ENCODE measurements at places on chromosomes 6 and 20.
A peak's percentile ranks its signal among the peaks of the same experiment; 100 is the strongest.

DNA sequence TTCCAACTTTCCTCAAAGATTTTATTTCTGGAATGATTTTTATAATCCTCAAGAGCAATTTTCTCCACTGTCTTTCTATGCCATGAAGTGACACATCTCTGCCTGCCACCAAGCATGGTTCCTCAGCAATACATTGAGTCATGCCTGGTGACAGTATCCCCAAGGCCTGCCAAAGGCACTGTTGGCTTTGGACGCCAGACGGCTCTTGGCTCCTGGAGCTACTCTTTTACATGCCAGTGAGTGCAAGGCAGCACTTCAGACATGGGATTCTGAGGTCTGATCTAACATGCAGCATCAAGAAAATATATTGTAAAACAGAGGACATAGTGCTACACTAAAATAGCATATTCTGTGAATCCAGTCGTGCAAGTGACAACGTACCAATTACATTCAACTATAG lies 20.1 kb upstream of the PLEKHG1 start:
- DNase-seq, result no peak

GRCh38 chr20:3572151-3572550 lies 91.0 kb downstream of the GFRA4 start:
- DNase-seq, result no peak

GRCh38 chr6:131519670-131520436 lies 53.2 kb upstream of the ARG1 start:
- no peak for DNase-seq

- no peak for DNase-seq
These were observed 56.5 kb downstream of the ANKRD60 start for GRCh38 chr20:58171796-58172425.

DNA sequence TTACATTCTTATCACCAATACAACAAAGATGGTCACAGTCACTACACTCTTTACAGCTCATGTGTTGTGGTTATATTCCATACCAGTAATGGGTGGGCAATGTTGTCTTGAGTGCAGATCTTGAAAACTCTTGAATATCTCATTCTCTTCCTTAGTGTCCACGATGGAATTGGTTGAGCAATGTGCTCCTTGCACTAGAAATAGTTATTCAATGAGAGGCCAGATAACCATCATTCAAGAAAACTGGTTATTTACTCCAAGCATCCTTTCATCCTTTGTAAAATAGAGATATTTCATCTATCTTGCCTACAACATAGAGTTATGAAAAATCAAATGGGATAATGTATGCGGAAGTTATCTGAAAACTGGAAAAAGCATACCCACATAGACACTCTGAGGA lies 215.9 kb downstream of the ARHGAP18 start:
- DNase-seq, result no peak

GRCh38 chr6:604579-604978 lies 52.3 kb downstream of the HUS1B start:
- no peak for DNase-seq

DNA sequence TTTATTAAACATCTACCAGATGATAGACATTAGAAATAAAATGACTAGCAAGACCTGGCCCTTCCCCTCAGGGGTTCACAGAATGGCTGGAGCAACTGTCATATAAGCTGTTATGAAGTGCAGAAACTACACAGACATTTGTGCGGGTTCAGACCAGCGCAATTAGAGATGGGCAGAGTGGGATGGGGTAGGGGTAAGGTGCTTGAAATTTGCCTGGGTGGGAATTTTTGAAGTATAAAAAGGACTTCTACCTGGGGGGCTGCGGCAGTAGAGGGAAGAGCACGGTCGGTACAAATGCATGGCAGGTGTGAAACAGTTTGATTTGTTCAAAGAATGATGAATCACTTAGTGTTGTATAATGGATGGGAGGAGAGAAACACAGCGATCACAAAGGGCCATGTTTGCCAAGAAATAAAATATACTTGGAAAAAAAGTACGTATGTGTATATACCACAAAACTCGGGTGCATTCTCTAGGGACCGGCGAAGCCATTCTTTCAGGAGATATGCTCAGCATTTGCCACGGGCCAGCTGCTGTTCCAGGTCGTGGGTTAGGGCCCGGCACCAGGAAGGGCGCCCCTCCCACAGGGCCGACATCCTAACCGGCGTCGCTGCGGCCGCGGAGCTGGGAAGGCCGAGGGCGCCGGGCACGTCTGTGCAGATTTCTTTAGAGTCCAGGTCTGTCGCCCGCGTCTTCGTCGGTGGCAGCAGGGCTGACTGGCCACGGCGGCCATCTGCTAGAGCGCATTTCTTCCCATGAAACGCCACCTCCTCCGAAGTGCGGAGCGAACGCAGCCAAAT lies 809 bp upstream of the NOL7 start:
- no peak for DNase-seq

DNA sequence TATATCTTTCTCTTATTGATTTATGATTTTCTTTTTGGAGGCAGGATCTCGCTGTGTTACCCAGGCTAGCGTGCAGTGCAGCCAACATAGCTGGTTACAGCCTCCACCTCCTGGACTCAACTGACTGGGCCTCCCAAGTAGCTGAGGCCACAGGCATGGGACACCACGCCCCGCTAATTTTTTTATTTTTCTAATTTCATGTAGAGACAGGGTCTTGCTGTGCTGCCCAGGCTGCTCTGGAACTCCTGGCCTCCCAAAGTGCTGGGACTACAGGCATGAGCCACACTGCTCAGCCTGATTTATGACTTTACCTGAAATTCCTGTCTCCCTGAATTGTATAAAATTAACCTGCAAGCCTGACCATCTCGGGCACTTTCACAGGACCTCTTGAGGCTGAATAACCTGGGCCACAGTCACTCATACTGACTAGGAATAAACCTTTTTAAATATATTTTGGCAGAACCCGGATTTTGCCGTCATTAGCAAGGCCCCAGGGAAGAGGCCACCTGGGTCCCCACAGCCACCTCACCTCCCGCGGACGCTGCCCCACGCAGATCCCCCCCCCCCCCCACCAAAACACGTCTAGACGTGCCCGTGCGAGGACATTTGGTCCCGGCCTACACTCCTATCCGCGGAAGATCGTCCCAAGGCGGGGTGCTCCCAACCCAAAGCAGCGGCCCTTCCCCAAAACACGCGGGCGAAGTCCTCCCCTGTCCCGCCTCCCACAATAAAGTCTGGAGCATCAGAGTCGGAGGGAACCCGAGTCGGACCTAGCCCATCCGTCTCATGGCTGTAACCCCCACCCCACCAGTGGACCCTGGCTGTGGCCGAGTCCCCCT lies 902 bp downstream of the ZNF337 start:
- no peak for DNase-seq

DNA sequence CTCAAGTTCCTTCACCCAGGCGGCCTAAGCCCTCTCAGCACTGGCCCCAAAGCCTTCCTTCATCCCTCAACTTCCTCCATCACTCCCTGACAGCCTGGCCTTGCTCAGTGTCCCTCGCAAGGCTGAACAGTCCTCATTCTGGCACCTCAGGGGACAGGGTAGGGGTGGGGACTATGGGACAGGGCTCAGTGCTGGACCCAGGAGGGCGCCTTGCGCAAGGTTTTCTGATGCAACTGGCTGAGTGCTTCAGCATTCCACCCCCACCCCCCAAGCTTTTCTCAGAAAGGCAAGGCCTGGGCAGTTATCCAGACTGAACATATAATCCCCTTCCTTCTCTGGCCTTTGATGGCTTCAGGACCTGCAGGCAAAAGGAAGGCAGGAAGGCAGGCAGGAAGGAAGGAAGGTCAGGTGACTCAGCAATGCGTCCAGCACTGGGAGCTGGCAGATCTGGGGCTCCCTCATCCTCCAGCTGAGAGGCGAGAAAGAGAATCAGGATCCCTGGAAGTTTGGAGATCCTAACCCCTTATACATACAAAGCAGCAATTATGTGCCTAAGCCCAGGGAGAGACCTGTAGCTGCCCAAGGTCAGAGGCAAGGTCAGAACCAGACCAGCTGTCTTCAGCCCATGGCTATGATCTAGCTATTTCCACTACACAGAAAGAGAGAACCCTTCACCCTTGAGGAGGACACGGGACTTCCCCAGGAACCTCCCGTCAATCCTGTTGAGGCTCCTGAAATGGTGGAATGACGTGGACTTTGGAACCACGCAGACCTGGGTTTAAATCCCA lies 8.6 kb upstream of the TRIB3 start:
- DNase-seq, result no peak

- no peak for DNase-seq
These were observed 268.4 kb upstream of the IRAK1BP1 start for GRCh38 chr6:78598966-78599365.

- DNase-seq, result no peak
These were observed 105.4 kb downstream of the NCOA3 start for GRCh38 chr20:47606983-47607613.

- DNase-seq, result no peak
These were observed 106.0 kb downstream of the MYO6 start for GRCh38 chr6:75855052-75855451.

DNA sequence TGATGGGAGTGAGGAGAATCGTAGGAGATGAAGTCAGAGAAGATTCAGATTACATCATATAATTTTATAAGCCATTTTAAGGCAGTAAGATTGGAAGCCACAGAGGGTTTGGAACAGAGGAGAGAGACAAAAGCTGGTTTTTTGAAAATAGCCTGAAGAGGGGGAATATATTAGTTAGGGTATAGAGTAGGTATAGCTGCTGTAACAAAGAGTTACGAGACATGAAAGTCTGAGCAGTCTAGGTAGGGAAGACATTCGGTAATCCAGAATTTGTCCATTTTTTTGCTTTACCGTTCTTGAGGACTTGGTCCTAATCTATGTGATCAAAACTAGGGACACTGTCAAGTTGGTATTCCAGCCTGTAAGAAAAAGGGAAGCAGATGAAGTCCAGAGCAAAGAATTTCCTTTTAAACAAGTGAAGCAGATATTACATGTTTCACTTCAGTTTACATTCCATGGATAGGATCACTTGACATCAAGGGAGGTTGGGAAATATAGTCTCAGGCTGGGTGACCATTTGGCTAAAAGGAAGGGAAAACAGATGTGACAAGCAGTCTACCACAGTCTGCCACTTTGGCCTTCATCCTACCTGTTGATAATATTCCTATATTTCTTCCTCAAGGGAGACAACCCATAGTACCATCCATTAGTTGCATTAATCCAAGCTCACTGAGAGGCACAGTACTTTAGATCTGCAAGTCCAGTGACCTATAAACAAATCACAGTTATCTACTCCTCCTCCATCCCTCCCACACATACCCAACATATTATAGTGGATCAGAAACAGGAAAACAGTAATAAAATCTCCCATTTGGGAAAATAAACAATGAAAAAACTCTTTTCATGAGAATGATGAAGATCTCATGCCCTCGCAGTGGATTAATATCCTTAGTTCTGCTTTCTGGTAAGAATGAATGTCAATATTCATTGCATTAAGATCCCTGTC lies 10.2 kb downstream of the FAM135A start:
- no peak for DNase-seq

- peak; percentile 72 for DNase-seq
These were observed 77.2 kb downstream of the CDC5L start for GRCh38 chr6:44464527-44465310.

DNA sequence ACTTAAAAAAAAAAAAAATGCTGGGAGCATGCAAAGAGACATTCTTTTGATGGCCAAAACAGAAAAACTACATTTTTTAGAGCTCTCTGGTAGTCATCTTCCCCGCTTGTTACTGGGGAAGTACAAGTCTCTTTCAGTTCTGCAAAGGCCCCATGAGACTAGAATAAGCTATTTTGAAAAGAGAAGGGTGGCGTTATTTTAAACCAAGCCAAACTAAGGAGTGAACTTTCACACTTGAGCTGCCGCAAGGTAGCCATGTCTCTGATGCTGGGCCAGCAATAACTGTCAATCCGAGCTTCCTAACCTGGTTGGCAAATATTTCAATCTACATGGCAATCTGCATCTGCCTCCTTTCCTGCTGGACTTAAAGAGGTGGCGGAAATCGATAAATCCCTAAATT lies 96.7 kb downstream of the L3MBTL3 start:
- no peak for DNase-seq

DNA sequence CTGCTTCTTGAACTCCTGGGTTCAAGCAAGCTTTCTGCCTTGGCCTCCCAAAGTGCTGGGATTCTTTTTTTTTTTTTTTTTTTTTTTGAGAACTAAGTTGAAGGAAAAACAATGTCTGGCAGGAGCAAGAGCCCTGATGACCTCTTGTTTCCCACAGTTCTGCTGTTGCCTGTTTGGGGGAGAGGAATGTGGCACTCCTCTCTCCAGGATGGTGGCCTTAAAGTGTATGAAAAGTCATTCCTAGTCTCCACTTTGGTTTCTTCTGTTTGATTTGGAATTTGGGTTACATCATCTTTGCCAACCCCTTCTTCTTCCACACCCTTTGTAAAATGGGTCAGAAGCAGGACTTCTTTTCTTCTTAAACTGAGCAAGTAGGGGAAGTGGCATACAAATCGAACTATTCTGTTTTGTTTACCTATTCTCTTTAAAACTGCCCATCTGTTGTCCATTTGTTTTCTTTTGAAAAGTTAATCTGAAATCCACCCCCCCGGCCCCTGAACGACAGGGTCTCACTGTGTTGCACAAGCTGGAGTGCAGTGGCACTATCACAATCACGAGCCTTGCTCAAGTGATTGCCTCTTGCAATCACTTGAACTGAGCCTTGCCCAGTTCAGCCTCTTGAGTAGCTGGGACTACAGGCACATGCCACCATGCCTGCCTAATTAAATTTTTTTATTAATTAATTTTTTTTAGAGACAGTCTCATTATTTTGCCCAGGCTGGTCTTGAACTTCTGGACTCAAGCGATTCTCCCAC lies 11.3 kb downstream of the CARMIL1 start:
- DNase-seq, result no peak
